ENCODE measurements at places on chromosomes 11 and 22.

DNA sequence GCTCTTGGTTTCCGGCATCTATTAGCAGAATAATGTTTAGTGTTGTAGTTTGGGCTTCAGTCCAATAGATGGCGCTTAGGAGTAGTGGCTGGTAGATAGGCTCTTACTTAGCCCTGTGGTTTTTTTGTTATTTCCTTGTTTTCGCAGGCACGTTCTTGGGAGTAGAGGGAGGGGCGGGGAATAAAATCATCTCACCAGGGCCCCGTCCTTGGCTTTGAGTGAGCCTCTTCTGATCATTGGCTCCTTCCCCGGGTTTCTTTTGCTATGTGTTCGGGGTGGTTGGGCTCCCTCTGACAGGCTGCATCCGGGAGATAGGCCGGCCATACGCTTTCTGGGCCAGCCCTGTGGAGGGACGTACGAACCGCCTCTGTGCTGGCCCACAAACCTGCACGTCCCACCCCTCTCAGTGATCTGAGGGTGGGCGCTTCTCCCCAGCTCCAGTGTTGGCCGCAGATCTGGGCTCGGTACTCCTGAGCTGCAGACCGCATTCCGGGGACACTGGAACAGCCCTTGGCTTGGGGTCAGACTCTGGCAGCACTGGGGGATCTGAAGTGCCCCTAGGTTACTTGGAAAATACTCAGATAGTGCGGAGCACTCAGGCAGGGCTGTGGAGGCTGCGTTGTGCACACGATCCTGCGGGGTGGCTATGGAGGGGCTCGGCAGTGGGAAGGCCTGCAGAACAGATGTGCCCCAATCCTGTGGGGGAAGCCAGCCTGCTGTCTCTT, 217.0 kb downstream of the DYNC2H1 start:
- no peak for DNase-seq

DNA sequence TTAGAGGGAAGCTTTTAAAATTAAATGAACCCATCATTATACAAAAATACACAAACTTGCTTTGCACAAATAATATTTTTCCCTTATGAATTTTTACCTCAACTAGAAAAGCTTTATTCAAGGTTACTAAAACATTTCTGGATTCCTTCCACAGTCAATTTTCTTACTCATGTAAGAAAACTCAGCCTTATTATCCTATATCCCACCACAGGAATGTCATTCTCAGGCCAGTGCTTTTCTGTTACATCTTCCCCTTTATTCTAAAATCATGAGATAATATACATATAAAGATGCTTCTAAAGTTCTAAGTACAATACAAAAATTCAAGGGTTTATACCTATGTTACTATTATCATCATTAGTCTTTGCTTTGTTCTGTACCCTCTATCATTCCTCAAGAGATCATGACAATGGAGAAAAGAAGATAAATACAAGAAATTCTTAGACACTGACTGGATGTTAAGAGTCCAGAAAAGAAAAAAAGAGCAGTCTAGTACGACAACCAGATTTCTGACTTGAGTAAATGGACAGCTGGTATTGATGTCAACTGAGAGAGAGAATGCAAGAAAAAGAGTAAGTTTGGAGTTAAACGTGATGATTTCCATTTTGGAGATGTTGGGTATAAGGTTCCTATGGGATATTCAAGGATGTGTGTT, 60.3 kb downstream of the MTMR2 start:
- no peak for DNase-seq

GRCh38 chr22:49968313-49968830, 7.8 kb downstream of the PIM3 start:
- no peak for DNase-seq

DNA sequence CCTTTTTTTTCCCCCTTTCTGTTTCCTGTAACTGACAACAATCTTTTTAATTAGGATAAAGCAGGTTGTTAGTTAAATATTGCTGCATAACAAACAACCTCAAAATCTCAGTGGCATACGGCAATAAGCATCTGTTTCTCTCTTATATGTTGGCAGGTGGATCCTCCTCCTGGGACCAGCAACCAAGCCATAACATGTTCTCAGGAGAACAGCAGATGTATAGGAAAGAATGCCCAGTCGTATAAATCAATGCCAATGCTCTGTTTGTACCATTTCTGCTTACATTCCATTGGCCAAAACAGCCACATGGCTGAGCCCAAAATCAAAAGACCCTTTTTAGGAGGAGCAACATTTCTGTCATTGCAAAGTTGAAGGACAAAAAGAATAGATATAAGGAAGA, 445.7 kb downstream of the AASDHPPT start:
- no peak for DNase-seq
